ENCODE measurements at places on chromosomes 1 and 21. TPM values are rescaled to one million over a fixed set of nuclear protein-coding genes. Genes with fewer than 3 reads are reported as not detected.

Gene RNF220
- 82.8 TPM for total RNA-seq

Gene ADAMTS4
- total RNA-seq, result 13.2 TPM

Gene SEMA4A
- 1.6 TPM for total RNA-seq

Gene SPATA45
- total RNA-seq, result not detected

Gene CFAP45
- total RNA-seq, result not detected

Gene ENSA
- 150 TPM for total RNA-seq

DNA sequence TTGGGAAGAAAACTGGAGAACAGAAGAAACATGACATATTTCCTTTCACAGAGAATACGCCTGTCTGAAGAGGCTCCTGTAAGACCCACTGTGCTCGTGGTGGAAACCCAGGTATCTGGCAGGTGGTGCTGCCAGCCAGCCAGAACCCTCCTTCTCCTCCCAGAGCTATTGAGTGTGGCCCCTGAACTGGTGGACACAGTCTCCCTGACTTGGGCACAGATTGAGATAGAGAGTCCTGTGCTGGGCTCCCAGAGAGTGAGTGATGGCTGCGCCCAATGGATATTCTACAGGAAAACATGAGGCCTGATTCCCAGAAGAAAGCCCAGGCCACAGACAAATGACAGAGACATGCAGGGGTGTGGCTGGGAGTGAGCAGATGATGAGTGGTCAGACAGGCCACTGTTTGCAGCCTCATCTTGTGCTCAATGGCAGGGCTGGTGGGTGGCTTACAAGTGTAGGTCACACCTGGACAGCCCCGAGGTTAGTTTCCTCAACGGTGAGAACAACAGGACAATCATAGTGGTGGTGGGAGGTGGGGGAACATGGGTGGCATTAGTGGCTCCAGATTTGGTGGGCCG is 127.9 kb downstream of the PTPRU start:
- H3K4me1 ChIP-seq, result no peaks in the 10 kb centered on the region
- H3K36me3 ChIP-seq, result no peaks in the 10 kb centered on the region
- H3K4me3 ChIP-seq, result no peak overlapping the region
- DNase-seq, result no peak
- H3K27me3 ChIP-seq, result no peaks in the 10 kb centered on the region
- H3K27ac ChIP-seq, result no peak overlapping the region

DNA sequence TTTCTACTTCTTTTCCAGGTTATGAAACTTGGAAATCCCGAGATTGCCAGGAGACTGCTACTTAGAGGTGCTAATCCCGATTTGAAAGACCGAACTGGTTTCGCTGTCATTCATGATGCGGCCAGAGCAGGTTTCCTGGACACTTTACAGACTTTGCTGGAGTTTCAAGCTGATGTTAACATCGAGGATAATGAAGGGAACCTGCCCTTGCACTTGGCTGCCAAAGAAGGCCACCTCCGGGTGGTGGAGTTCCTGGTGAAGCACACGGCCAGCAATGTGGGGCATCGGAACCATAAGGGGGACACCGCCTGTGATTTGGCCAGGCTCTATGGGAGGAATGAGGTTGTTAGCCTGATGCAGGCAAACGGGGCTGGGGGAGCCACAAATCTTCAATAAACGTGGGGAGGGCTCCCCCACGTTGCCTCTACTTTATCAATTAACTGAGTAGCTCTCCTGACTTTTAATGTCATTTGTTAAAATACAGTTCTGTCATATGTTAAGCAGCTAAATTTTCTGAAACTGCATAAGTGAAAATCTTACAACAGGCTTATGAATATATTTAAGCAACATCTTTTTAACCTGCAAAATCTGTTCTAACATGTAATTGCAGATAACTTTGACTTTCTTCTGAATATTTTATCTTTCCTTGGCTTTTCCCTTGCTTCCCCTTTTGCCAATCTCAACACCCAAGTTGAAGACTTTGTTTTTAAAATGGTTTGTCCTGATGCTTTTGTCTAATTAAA is 4.0 kb downstream of the CDKN2C start:
- DNase-seq, result no peak
- H3K4me3 ChIP-seq, result no peak overlapping the region
- no peaks in the 10 kb centered on the region for H3K27me3 ChIP-seq
- peaks cover 26% of the 10 kb centered on the region for H3K4me1 ChIP-seq
- peak overlapping the region; percentile 98 for H3K27ac ChIP-seq
- no peaks in the 10 kb centered on the region for H3K36me3 ChIP-seq

GRCh38 chr1:179807691-179808485 is 64.8 kb downstream of the FAM163A start:
- H3K4me1 ChIP-seq, result no peaks in the 10 kb centered on the region
- H3K36me3 ChIP-seq, result no peaks in the 10 kb centered on the region
- H3K4me3 ChIP-seq, result no peak overlapping the region

- H3K4me1 ChIP-seq, result peaks cover 9% of the 10 kb centered on the region
- DNase-seq, result no peak
- H3K27me3 ChIP-seq, result no peaks in the 10 kb centered on the region
- no peaks in the 10 kb centered on the region for H3K36me3 ChIP-seq
Observed at GRCh38 chr21:45839274-45839673, 142.3 kb upstream of the COL6A1 start.

GRCh38 chr1:33081554-33082305 is 777 bp downstream of the AZIN2 start:
- DNase-seq, result no peak
- H3K36me3 ChIP-seq, result no peaks in the 10 kb centered on the region
- peaks cover 18% of the 10 kb centered on the region for H3K4me1 ChIP-seq
- H3K27me3 ChIP-seq, result no peaks in the 10 kb centered on the region
- H3K4me3 ChIP-seq, result peak overlapping the region; percentile 60
- peak overlapping the region; percentile 18 for H3K27ac ChIP-seq

DNA sequence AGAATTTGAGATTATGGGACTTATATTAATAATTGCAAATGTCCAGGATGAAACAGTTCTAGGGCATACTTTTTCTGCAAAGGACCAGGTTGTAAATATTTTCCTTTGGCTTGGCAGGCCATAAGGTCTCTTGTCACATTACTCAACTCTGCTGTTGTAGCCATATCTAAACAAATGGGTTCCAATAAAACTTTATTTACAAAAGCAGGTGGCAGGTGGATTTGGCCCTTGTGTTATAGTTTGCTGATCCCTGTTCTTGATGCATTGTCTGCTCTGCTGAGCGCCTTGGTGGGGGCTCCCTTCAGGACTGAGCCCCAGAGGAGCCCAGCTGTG is 258.5 kb downstream of the FOXD2 start:
- H3K27me3 ChIP-seq, result no peaks in the 10 kb centered on the region
- DNase-seq, result no peak
- no peaks in the 10 kb centered on the region for H3K4me1 ChIP-seq
- H3K27ac ChIP-seq, result no peak overlapping the region
